Activated naive CD8-positive, alpha-beta T cell treated with anti-CD3 and anti-CD28 coated beads, Interleukin-2, amount 10 ng/mL, durations not matched to agents 7 days and 5 days (primary cell): ENCODE measurements at places on chromosomes 5 and 9. TPM values are rescaled to one million over a fixed set of nuclear protein-coding genes. Genes with fewer than 3 reads are reported as not detected.

The CDH9 gene
- not detected for total RNA-seq

The ZNF618 gene
- 0.75 TPM for total RNA-seq

The QRFP gene
- total RNA-seq: not detected

The APBA1 gene
- total RNA-seq: 0.11 TPM

The PCDHB2 gene
- total RNA-seq: not detected

The EIF4EBP3 gene
- total RNA-seq: 11.8 TPM

The TEX53 gene
- total RNA-seq: not detected

The C1QTNF3 gene
- total RNA-seq: 4.1 TPM

The ARL14EPL gene
- total RNA-seq: not detected

The HNRNPK gene
- total RNA-seq: 601 TPM

The FBXO38 gene
- total RNA-seq: 65.8 TPM

The CEL gene
- 1.4 TPM for total RNA-seq

The CAMK4 gene
- total RNA-seq: 154 TPM

The FOXD4 gene
- 0.17 TPM for total RNA-seq

The PLCXD3 gene
- not detected for total RNA-seq

The SHISAL2B gene
- not detected for total RNA-seq

The NR2F1 gene
- total RNA-seq: not detected

The GADD45G gene
- 10.1 TPM for total RNA-seq

The SPINK7 gene
- not detected for total RNA-seq

The PCDHB15 gene
- not detected for total RNA-seq

The TLR4 gene
- total RNA-seq: 1.4 TPM

The ATG12 gene
- 46.5 TPM for total RNA-seq

The ST6GALNAC6 gene
- total RNA-seq: 112 TPM

The IFNA21 gene
- total RNA-seq: not detected

The CFAP157 gene
- total RNA-seq: not detected

The ANKRD18A gene
- 1.2 TPM for total RNA-seq

The PLAC8L1 gene
- not detected for total RNA-seq

The CMYA5 gene
- total RNA-seq: 0.28 TPM

The TMC1 gene
- not detected for total RNA-seq

The WNT8A gene
- not detected for total RNA-seq

The CEP72 gene
- 35.7 TPM for total RNA-seq

The CCDC69 gene
- 110 TPM for total RNA-seq

The LCN6 gene
- not detected for total RNA-seq

The ISL1 gene
- not detected for total RNA-seq

The RNF20 gene
- 49.0 TPM for total RNA-seq

The YIPF5 gene
- total RNA-seq: 36.6 TPM

The IL9 gene
- not detected for total RNA-seq

The RUFY1 gene
- 43.0 TPM for total RNA-seq

The PCDHGC4 gene
- total RNA-seq: not detected

The SLC46A2 gene
- not detected for total RNA-seq

The SUSD3 gene
- total RNA-seq: 70.4 TPM

The AQP3 gene
- total RNA-seq: 32.0 TPM

The FCN2 gene
- not detected for total RNA-seq

The FAM163B gene
- total RNA-seq: not detected

The SLC25A2 gene
- total RNA-seq: 0.99 TPM

The GBGT1 gene
- total RNA-seq: 4.5 TPM

The PFN3 gene
- total RNA-seq: not detected

The RNF208 gene
- 5.0 TPM for total RNA-seq

The SELENOP gene
- total RNA-seq: 1.1 TPM

The OSMR gene
- total RNA-seq: not detected

The GMCL2 gene
- total RNA-seq: not detected

The TMEM174 gene
- total RNA-seq: not detected

The PDLIM4 gene
- total RNA-seq: not detected

The AGXT2 gene
- total RNA-seq: not detected

The SVEP1 gene
- not detected for total RNA-seq

The DBH gene
- not detected for total RNA-seq

The MCC gene
- total RNA-seq: 4.4 TPM

The SYNPO gene
- total RNA-seq: 0.28 TPM

The UGT3A1 gene
- total RNA-seq: not detected

The RGS14 gene
- total RNA-seq: 113 TPM
